Naive B cell (primary cell): ENCODE measurements at places on chromosomes 5 and 9. TPM values are rescaled to one million over a fixed set of nuclear protein-coding genes. Genes with fewer than 3 reads are reported as not detected.
A peak's percentile ranks its signal among the peaks of the same experiment; 100 is the strongest.

- DNase-seq, result no peak
- no peaks in the 10 kb centered on the region for H3K27me3 ChIP-seq
- H3K36me3 ChIP-seq, result no peaks in the 10 kb centered on the region
- no peak overlapping the region for H3K4me3 ChIP-seq
- H3K4me1 ChIP-seq, result no peaks in the 10 kb centered on the region
Measured at GRCh38 chr5:91643797-91644196, 260.7 kb upstream of the ARRDC3 start.

DNA sequence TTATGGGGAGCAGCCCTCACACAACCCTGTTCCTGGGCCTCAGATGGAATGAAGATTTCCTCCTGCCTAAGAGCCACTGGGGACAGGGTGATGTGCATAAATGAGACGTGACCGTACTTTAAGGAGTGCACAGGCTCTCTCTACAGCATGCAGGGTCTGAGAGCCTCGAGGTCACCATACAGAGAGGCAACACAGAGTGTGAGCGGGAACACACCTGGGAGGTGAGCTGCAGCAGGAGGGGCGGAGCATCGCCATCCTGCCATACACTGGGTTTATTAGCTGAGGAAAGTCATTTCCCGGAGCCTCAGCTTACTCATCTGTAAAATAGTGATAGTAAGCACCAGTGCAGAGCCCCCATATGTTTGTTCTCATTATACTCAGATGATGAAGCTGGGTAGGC lies 182.5 kb upstream of the RAD23B start:
- DNase-seq, result no peak
- H3K27ac ChIP-seq, result no peak overlapping the region
- no peaks in the 10 kb centered on the region for H3K4me1 ChIP-seq
- H3K36me3 ChIP-seq, result no peaks in the 10 kb centered on the region

DNA sequence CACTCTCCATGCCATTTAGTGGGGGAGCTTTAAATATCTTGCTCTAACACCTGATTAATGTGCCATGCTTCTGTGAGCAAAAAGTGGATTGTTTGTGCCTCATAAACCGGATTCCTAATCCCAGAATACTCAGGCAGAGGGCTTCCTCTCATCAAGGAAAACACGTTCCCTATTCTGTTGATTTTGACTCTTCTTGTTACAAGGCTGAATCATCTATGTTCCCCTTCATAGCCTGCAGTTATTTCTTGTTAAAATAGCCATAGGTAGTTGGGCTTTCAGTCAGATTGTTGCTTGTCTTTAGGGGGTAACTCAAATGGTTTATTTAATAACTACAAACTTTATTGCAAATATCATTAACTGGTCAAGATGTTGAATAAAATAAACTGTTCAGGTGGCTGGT lies 26.6 kb downstream of the ROPN1L start:
- H3K27me3 ChIP-seq, result peaks cover 26% of the 10 kb centered on the region
- no peaks in the 10 kb centered on the region for H3K36me3 ChIP-seq
- H3K27ac ChIP-seq, result no peak overlapping the region
- H3K4me3 ChIP-seq, result no peak overlapping the region
- peaks cover 5% of the 10 kb centered on the region for H3K4me1 ChIP-seq
- no peak for DNase-seq

GRCh38 chr9:13354733-13355132 lies 75.2 kb upstream of the MPDZ start:
- H3K27ac ChIP-seq, result no peak overlapping the region
- no peaks in the 10 kb centered on the region for H3K4me1 ChIP-seq
- no peaks in the 10 kb centered on the region for H3K27me3 ChIP-seq
- no peak overlapping the region for H3K4me3 ChIP-seq

- H3K4me1 ChIP-seq, result no peaks in the 10 kb centered on the region
- no peaks in the 10 kb centered on the region for H3K36me3 ChIP-seq
- no peak overlapping the region for H3K27ac ChIP-seq
Measured at GRCh38 chr5:2333291-2333690, 418.2 kb downstream of the IRX2 start.

DNA sequence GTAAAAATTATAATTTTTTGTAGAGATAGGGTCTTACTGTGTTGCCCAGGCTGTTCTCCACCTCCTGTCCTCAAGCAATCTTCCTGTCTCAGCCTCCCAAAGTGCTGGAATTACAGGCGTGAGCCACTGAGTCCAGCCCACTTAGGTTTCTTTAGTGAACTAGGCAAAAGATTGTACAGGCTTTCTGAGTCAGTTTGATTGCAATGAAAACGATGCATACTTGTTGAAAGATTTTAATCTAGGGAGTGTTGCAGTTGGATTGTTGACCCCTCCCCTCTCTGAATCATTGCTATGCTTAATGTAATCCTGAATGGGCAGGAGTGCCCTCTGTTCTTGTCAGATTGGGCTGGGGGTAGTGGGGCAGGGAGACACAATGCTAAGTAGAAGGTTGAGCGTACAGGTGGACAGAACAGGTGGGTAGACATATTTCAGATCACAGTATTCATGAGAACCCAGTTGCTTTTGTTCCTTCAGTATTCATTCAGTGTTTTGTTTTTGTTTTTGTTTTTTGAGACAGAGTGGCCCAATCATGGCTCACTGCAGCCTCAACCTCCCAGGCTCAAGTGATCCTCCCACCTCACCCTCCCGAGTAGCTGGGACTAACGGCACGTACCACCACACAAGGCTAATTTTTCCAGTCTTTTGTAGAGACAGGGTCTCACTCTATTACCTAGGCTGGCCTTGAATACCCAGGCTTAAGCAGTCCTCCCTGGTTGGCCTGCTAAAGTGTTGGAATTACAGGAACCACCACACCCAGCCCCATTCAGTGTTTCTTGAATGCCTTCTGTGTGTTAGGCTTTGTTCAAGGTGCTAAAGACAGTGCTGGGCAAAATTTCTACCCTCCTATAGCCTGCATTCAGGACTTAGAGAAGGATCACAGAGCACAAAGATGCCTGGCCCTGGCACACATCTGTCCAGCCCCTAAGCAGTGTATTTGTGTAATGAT lies 70.1 kb downstream of the KIAA1958 start:
- no peaks in the 10 kb centered on the region for H3K4me1 ChIP-seq
- no peaks in the 10 kb centered on the region for H3K36me3 ChIP-seq
- no peak overlapping the region for H3K27ac ChIP-seq
- H3K27me3 ChIP-seq, result no peaks in the 10 kb centered on the region
- no peak overlapping the region for H3K4me3 ChIP-seq
- DNase-seq, result no peak

- DNase-seq, result no peak
- H3K27ac ChIP-seq, result no peak overlapping the region
- H3K4me3 ChIP-seq, result no peak overlapping the region
- H3K27me3 ChIP-seq, result no peaks in the 10 kb centered on the region
- H3K4me1 ChIP-seq, result no peaks in the 10 kb centered on the region
Measured at GRCh38 chr5:135950611-135951010, 4.2 kb downstream of the LECT2 start.

GRCh38 chr5:91457681-91458058 lies 74.6 kb upstream of the ARRDC3 start:
- H3K36me3 ChIP-seq, result peaks cover 5% of the 10 kb centered on the region
- DNase-seq, result no peak
- no peak overlapping the region for H3K4me3 ChIP-seq
- H3K27ac ChIP-seq, result no peak overlapping the region
- H3K27me3 ChIP-seq, result peaks cover 3% of the 10 kb centered on the region

DNA sequence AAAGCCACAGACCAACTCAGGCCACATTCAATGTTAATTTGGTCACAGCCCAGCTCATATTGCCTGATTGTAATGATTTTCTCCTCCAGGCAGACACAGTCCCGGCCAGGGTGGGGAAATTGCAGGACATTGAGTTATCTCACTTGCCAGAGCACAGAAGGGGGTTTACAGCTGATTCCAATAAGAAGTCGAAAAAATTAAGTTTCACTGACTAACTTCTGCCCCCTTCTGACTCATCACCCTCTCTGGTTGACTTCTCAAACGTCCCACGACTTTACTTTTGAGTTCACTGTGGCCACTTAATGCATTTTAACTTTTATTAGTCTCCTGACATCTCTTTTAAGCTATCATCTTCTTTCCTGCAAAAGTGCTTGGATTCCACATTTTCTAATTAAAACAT lies 321.4 kb upstream of the WWC1 start:
- H3K27ac ChIP-seq, result no peak overlapping the region
- no peak overlapping the region for H3K4me3 ChIP-seq
- H3K36me3 ChIP-seq, result no peaks in the 10 kb centered on the region
- no peaks in the 10 kb centered on the region for H3K27me3 ChIP-seq

GRCh38 chr5:15722305-15722704 lies 222.3 kb downstream of the FBXL7 start:
- H3K36me3 ChIP-seq, result no peaks in the 10 kb centered on the region
- H3K27me3 ChIP-seq, result no peaks in the 10 kb centered on the region
- no peak overlapping the region for H3K4me3 ChIP-seq

GRCh38 chr5:96615223-96615622 lies 47.0 kb upstream of the CAST start:
- H3K4me3 ChIP-seq, result no peak overlapping the region
- H3K4me1 ChIP-seq, result peaks cover 6% of the 10 kb centered on the region
- no peaks in the 10 kb centered on the region for H3K36me3 ChIP-seq
- H3K27me3 ChIP-seq, result peaks cover 19% of the 10 kb centered on the region
- H3K27ac ChIP-seq, result no peak overlapping the region

GRCh38 chr9:108710424-108710823 lies 145.4 kb downstream of the ACTL7B start:
- H3K4me1 ChIP-seq, result peaks cover 2% of the 10 kb centered on the region
- peaks cover 16% of the 10 kb centered on the region for H3K36me3 ChIP-seq
- DNase-seq, result no peak
- no peak overlapping the region for H3K4me3 ChIP-seq

DNA sequence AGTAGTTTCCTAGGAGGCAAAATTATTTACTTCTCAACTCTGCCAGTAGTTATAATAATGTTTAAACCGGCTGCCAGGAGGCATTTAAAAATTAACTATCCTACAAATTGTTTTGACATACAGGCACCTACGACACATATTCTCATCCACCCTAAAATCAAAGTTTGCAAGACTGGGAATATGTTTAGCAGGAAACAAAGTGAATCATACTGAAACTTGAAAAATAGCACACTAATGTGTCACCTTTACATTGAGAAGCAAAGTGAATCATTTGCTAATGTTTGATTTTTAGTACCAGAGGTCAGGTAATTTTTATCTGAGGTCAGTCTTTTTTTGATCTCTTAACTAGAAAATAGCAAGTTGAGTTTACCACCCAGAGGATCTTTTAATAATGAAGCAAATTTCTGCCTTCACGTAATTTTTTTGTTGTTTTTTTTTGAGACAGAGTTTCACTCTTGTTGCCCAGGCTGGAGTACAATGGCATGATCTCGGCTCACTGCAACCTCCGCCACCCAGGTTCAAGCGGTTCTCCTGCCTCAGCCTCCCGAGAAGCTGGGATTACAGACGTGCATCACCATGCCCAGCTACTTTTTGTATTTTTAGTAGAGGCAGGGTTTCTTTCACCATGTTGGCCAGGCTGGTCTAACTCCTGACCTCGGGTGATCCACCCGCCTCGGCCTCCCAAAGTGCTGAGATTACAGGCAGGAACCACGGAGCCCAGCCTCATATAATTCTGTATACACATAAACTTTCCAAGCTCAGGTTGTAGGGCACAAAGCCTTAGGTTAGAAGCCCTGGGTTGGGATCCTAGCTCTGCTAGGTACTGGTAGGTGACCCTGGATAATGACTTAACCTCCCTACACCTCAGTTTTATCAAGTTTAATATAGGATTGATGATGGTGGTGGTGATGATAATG lies 124.3 kb downstream of the UGCG start:
- DNase-seq, result no peak
- no peaks in the 10 kb centered on the region for H3K27me3 ChIP-seq
- H3K36me3 ChIP-seq, result no peaks in the 10 kb centered on the region
- H3K4me1 ChIP-seq, result peaks cover 48% of the 10 kb centered on the region
- peak overlapping the region; percentile 63 for H3K4me3 ChIP-seq

DNA sequence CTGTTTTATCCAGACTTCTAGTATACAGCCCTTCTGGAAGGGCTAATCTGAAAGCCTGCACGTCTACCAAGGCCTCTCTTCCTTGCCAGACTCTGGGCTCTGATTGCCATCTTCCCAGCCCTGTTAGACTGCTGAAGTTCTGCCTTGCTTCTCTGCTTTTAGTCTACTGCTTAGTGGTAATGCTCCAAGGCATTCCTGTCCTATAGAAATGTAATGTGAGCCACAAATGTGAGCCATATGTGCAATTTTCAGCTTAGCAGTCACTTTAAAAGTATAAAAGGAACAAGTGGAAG lies 32.1 kb downstream of the WNK2 start:
- H3K4me1 ChIP-seq, result no peaks in the 10 kb centered on the region
- H3K4me3 ChIP-seq, result no peak overlapping the region
- H3K36me3 ChIP-seq, result peaks cover 8% of the 10 kb centered on the region

DNA sequence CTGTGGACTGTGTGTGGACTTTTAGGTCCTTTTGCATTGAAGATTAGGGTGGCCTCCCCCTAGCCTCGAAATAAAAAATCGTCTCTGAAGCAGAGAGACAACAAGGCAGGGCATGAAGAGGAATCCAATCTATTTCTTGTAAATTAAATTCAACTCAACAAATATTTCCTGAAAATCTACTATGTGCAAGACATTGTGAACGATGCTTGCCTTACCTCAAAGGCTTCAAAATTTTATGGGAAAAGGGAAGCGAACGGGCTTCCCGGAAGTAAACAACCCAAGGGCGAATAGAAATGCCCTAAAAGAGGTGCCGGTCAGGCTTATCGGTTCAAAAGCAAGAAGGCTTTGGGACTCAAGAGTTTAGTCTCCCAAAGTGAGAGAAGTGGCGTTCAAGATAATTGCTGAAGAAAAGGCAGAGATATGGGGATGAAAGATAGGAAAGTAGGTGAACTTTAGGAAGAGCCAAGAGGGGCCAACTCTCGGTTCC lies 525 bp downstream of the KIF24 start:
- H3K27me3 ChIP-seq, result no peaks in the 10 kb centered on the region
- peaks cover 34% of the 10 kb centered on the region for H3K4me1 ChIP-seq
- no peak for DNase-seq
- peak overlapping the region; percentile 93 for H3K4me3 ChIP-seq
- peak overlapping the region; percentile 98 for H3K27ac ChIP-seq
- no peaks in the 10 kb centered on the region for H3K36me3 ChIP-seq

GRCh38 chr9:106878081-106878837 lies 15.3 kb downstream of the ZNF462 start:
- no peaks in the 10 kb centered on the region for H3K27me3 ChIP-seq
- H3K4me3 ChIP-seq, result no peak overlapping the region
- no peak for DNase-seq
- no peaks in the 10 kb centered on the region for H3K36me3 ChIP-seq
- no peaks in the 10 kb centered on the region for H3K4me1 ChIP-seq

Gene ACOT12
- polyA plus RNA-seq, result not detected

Gene PCDHGA4
- 0.14 TPM for polyA plus RNA-seq

Gene GABRB2
- not detected for polyA plus RNA-seq

Gene ROR2
- polyA plus RNA-seq, result not detected

Gene SHC3
- not detected for polyA plus RNA-seq

Gene PRRC1
- 36.4 TPM for polyA plus RNA-seq

Gene STPG3
- polyA plus RNA-seq, result not detected

Gene TMEM215
- not detected for polyA plus RNA-seq
